ENCODE measurements at places on chromosomes 16 and 17.

- DNase-seq: no peak
Observed at GRCh38 chr16:54066451-54067105, 220.0 kb downstream of the IRX3 start.

DNA sequence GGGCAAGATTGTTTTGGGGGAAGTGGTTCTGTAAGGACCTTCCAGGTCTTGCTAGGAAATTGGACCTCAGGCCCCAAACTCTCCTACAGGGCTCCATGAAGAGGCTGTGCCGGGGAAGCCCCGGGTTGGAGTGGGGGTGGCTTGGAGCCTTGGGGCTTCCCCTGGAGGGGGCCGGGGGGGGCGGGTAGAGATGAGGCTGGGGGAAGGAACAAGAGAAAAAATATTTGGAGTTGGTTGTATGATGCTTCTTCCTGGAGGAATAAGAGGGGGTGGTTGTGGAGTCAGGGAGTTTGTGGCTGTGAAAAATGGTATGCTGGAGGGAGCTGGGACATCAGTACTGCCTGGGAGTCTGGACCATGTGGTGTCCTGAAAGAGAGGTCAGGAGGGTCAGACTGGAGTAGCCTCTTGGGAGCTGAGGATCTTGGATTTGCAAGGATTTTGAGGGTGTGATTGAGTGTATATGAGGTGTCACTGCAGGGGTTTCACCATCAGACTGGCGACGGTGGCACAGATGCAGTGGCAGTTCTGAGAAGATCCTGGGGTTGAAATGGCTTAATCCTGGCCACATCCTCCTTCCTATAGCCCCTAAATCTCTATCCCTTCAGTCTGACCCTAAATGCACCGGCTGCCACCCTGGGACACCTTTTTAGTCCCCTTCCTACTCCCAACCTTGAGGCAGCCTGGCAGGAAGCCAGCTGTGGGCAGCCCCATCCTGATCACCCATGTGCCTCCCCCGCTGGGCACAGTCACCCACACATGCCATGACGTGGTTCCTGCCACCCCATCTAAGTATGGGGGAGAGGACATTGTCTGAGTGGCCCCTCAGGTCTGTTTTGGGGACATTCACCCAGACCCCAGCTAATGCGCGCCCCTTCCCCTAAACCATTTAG, 10.9 kb downstream of the RARA start:
- no peak for DNase-seq

DNA sequence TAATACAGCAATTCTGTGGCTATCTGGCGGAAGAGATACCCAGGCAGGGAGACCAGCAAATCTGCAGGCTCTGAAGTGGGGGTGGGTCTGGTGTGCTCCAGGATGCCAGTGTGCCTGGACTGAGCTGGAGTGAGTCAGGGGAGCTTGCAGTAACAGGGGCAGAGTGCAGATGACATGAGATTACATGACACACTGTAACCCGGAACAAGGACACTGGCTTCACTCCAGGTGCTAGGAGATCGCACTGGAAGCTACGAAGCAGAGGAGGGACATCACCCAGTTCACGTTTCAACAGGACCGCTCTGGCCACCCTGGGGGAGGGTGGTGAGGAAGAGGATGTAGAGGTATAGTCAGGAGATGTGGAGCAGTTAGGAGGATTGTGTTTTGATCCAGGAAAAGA, 475.6 kb downstream of the CDH13 start:
- DNase-seq: no peak

- no peak for DNase-seq
Observed at GRCh38 chr17:68052810-68053209, 17.3 kb downstream of the KPNA2 start.

GRCh38 chr16:4825196-4825595, 21.9 kb downstream of the GLYR1 start:
- no peak for DNase-seq

GRCh38 chr16:4376893-4377572, 5.4 kb downstream of the VASN start:
- DNase-seq: no peak

- DNase-seq: peak; percentile 55
Observed at GRCh38 chr17:35731239-35731916, at the start of gene RASL10B. Gene RASL10B, plus strand, starts transcription at chr17:35731639. Its CDS starts 3,546 bp downstream, at chr17:35735185.

All from NCI-H2171 (cell line).